ENCODE measurements at places on chromosomes 11 and 22.

- no peak for DNase-seq
Measured at GRCh38 chr11:14124350-14124749, 161.8 kb downstream of the SPON1 start.

DNA sequence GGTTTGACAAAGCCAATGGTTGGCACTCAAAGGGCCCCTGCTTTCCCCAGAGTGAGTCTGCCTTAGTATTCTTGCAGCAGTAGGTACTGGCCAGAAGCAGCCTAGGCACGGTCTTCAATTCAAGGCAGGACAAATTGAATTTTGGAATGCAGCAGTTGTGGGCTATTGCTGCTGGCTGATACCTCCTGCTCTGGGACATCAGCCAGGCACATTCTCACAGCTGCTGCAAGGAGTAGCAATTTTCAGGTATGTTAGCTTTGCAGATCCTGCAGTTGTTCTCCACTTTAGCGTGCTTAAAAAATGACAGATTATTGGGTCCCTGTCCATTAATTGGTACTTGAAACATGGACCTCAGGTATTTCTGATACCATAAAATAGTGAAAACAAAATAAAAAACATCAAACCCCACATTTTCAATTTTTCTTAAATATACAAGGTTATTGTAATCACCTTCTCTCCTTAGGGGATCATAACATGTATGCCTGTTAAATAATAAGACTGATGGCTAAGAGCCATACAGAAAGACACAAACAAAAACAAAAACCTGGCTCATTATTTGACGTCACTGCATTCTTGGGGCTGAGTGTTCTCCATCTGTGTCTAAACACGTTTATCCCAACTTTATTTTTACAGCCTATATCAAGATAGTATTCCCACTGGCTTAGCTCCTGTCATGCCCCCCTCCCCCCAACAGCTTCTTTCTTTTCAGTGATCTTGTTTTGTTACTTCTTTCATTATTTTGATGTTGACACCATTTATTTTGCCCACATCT lies 85.1 kb upstream of the CARD18 start:
- DNase-seq, result no peak

DNA sequence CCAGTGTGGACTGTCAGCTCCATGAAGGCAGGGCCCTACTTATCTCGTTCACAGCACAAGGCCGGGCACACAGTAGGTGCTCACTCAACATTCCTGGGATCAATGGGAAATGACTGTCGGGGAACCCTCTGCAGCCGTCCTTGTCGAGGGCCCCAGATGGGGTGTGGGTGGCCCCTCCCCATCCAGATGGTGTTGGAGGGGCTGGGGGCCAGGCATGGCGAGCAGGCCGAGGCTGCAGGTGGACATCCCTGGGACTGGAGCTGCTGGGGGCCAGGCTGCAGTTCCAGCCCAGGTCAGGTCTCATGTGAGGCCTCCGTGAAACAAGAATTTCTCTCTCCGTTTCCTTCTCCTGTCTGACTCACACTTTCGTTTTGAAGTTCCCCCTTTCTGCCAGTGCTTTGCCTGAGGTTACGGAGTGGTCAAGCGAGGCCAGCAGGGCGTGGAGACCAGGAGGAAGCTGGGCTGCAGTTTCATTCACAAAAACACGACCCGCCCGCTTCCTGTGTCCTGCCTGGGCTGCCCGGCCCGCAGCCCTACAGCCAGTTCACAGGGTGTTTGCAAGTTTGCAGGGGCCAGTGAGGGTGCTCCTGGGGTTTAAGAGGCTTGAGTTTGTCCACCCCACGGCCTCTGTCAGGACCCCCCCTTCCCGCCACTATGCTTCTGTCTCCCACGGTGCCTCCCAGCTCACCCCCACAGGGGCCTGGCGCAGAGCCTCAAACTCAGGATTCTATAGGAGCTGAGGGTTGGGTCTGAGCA lies 4.5 kb downstream of the MYEOV start:
- no peak for DNase-seq

DNA sequence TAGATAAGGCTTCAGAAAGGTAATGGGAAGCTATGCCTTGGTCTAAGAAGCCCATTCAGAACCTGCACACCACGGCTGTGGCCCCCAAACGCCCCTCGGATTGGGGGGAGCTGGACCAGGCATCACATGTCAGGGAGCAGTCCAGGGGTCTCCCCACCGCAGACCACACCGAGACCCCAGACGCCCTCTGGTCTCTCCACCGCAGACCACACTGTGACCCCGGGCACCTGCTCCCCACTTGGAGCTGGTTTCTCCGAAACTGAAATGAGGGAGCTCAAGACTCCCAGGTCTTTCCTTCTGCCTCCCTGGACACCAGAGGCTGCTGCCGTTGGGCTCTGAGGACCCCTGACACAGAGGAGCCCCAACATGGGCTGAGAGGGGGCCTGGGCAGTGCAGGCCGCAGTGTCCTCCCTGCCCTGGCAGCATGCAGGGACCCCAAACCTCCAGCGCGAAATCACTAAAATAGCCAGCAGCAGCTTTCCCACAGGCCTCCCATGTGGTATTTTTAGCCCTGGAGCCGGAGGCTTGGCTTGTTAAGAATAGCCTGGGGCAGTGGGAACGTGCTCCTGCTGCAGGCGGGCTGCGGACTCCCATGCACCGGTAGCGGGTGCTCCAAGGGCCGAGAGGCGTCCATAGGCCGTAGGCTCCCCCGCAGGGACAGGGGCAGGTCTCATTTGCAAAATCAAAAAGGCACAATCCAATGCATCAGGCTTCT lies 7.7 kb downstream of the LINC01488 start:
- DNase-seq, result no peak

- no peak for DNase-seq
Measured at GRCh38 chr11:46117842-46118241, 3.4 kb downstream of the PHF21A start.

DNA sequence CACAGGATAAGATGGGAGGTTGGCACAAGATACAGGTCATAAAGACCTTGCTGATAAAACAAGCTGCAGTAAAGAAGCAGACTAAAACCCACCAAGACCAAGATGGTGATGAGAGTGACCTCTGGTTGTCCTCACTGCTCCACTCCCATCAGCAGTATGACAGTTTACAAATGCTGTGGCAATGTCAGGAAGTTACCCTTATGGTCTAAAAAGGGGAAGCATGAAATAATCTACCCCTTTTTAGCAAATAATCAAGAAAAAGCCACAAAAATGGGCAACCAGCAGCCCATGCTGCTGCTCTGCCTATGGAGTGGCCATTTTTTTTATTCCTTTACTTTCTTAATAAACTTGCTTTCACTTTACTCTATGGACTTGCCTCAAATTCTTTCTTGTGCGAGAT lies 8.7 kb upstream of the PIWIL4 start:
- DNase-seq, result no peak
